ENCODE measurements at places on chromosomes 7 and 10. TPM values are rescaled to one million over a fixed set of nuclear protein-coding genes. Genes with fewer than 3 reads are reported as not detected.

- no peaks in the 10 kb centered on the region for H3K27me3 ChIP-seq
- no peak overlapping the region for H3K4me3 ChIP-seq
- no peaks in the 10 kb centered on the region for H3K36me3 ChIP-seq
- H3K27ac ChIP-seq: no peak overlapping the region
Observed at GRCh38 chr7:1050956-1051690, 6.8 kb downstream of the GPR146 start.

Gene GNAI1
- 17.9 TPM for total RNA-seq

Gene LRRC4
- total RNA-seq: 5.1 TPM

GRCh38 chr10:30793093-30793492, 163.5 kb upstream of the LYZL2 start:
- no peaks in the 10 kb centered on the region for H3K36me3 ChIP-seq
- H3K27me3 ChIP-seq: no peaks in the 10 kb centered on the region
- H3K4me1 ChIP-seq: no peaks in the 10 kb centered on the region
- no peak for DNase-seq
- no peak overlapping the region for H3K27ac ChIP-seq

GRCh38 chr10:133454204-133454893, 604 bp downstream of the SCART1 start:
- H3K36me3 ChIP-seq: no peaks in the 10 kb centered on the region
- no peak for DNase-seq
- H3K4me3 ChIP-seq: no peak overlapping the region
- H3K27me3 ChIP-seq: no peaks in the 10 kb centered on the region
- no peaks in the 10 kb centered on the region for H3K4me1 ChIP-seq

DNA sequence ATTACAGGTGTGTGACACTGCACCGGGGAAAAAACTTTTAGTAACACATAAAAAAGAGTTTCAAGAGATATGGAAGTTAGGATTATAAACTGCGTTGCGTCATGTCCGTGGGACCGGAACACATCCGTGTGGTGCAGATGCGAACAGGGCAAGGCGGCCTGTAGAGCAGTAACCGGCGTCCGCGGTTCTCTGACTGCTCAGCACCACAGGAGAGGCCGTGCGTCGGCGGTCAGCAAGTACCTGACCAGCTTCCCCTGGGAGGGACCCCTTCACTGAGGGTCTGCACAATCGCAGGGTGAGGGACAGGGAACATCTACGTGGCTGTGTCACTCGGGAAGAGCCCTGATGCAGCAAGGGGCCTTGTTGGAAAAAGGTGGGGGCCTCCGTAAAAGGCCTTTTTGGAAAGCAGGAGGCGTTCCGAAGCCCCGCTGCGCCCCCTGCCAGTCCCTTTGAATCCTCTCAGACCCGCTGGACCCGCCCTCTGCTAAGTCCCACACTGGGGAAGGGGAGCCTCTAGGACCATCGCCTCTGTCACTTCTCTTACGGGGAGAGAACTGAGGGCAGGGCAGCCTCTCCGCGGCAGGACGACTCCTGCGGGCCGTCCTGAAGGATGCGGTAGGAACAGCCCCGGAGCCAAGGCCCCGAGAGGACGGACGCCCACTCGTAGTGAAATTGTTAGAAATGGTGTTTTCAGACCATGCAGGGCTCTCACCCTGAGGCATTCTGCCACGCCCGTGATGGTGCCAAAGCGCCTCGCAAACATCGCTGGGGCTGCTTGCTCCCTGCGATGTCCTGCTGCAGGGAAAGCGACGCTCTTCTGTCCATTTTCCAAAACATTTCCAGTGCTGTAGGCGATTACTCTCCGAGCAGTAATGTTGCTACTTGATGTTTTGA, 771.6 kb upstream of the COBL start:
- H3K4me3 ChIP-seq: no peak overlapping the region
- no peak for DNase-seq

GRCh38 chr10:118955531-118955930, 74.0 kb upstream of the NANOS1 start:
- no peak for DNase-seq
- peaks cover 3% of the 10 kb centered on the region for H3K4me1 ChIP-seq
- H3K36me3 ChIP-seq: no peaks in the 10 kb centered on the region
- no peak overlapping the region for H3K27ac ChIP-seq

DNA sequence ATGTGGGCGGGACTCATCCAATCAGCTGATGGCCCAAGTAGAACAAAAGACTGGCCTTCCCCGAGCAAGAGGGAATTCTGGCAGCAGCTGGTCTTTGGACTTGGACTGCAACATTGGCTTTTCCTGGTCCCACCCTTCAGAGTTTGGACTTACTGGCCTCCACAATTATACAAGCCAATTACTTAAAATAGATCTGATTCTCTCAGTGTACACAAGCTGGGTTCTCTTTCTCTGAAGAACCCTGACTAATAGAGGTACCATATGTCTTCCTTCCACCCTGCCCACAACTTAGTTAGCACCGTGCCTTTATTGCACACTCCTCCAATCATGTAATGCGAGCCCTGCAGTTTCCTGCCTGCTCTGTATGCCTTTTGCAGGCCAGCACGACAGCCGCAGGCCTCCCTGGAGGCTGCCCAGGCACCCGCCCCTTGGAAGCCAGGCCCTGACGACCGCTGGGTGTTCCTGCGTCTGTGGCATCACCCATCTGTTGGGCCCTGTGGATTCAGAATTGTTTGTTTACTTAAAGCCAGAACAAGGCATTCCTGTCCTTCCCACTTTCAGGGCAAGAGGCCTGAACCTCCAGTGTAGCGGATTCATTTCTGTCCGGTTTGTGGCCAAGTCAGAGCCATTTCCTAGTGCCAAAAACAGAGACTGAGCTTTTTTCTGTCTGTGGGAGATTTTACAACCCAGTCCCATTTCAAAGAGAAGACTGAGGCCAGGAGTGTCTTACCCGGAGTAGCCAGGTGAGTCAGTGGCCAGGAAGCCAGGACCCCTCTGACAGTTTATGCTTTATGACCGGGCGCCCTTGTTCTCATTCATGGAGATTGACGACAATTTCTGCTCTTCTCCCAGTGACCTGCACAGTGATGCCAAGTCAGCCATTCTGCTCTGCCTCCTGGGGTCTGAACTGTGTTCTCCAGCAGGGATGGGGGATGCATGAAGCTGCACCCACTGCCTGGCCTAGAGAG, 968 bp upstream of the INMT start:
- H3K36me3 ChIP-seq: no peaks in the 10 kb centered on the region
- no peak overlapping the region for H3K4me3 ChIP-seq
- H3K27ac ChIP-seq: peak overlapping the region; percentile 59
- H3K27me3 ChIP-seq: no peaks in the 10 kb centered on the region
- no peaks in the 10 kb centered on the region for H3K4me1 ChIP-seq

Gene CYP3A5
- 3.4 TPM for total RNA-seq

Gene PTPRZ1
- total RNA-seq: 2.2 TPM

GRCh38 chr10:70007116-70007820, 45.4 kb upstream of the MACROH2A2 start:
- H3K4me1 ChIP-seq: no peaks in the 10 kb centered on the region
- H3K36me3 ChIP-seq: no peaks in the 10 kb centered on the region
- no peak overlapping the region for H3K4me3 ChIP-seq
- no peak for DNase-seq

GRCh38 chr10:101000127-101000914, 713 bp downstream of the LZTS2 start:
- H3K4me3 ChIP-seq: peak overlapping the region; percentile 69
- H3K4me1 ChIP-seq: no peaks in the 10 kb centered on the region
- no peaks in the 10 kb centered on the region for H3K36me3 ChIP-seq
- H3K27ac ChIP-seq: peak overlapping the region; percentile 85
- DNase-seq: no peak

DNA sequence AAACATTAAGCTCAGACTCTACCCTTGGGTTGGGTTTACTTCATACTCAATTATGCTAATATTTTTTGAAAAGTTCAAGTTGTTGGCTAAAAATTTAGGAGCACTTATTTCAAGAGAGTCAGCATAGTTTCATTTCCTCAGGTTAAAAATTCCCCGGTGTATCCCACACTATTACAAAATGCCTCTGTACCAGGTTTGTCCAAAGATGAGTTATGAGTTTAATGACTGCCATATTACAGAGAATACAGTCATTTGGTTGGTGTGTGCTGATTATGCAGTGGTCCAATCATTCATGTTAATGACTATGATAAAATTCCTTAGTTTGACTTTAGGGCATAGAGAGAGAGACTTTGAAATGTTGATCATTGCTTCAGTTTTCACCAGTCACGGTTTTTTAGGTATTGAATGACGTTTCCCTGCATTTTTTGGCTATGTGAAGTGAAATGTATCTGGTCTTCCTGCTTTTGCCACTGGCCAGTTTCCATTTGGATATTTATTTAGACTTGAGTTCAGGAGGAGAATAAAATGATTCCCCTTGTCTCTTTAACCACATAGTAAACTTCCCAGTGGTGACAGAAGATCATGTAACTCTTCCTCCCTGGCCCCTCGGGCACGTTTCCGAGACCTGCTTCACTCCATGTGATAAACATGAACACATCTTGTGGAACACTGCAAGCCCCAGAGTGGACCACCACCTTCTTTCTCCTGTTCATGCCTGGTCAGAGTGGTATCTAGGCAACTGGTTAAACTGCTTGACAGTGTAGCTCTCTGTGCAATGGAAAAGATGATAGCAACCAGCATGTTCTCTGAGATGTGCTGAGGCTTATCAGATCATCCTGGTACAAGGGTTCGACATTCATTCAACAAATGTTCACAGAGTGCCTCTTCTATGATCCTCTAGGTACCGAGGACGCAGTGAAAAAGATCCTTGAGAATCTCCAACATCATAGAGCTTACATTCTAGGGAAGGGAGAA, 153.6 kb downstream of the CACNB2 start:
- H3K4me3 ChIP-seq: no peak overlapping the region
- DNase-seq: no peak
- no peaks in the 10 kb centered on the region for H3K27me3 ChIP-seq
- no peaks in the 10 kb centered on the region for H3K4me1 ChIP-seq
- no peak overlapping the region for H3K27ac ChIP-seq
- no peaks in the 10 kb centered on the region for H3K36me3 ChIP-seq

Gene MSMB
- total RNA-seq: not detected

DNA sequence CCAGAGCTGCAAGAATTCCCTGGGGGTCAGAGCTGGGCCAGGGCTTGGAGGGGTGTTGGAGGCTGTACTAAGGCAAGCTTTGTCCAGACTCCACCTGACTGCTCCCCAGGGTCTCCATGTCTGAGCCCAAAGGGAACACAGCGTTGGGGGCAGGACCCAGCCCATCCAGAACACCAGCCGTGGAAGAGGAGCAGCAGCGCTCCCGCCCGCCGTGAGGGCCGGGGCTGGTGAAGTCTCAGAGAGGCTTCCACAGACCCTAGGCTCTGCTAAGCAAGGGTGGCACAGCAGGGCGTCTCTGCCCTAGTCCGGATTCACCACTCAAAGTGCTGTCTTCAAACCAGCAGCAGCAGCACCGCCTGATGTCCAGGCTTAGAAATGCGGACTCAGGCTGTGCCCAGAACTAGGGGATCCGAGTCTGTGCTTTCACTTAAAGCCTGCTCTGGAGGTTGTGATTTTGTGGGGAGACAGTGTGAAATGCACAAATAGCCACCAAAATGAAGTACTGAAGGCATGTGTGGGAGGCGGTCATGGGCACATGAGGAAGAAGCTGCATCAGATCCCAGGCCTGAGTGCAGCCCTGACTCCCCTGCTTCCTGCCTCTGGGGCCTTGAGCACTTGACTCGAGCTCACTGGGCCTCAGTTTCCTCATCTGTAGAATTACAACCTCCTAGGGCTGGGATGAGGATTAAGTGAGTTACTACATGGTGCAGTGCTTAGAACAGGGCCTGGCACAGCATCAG, 16.6 kb upstream of the AQP1 start:
- H3K36me3 ChIP-seq: no peaks in the 10 kb centered on the region
- no peaks in the 10 kb centered on the region for H3K27me3 ChIP-seq
- no peak overlapping the region for H3K27ac ChIP-seq
- DNase-seq: no peak
- no peaks in the 10 kb centered on the region for H3K4me1 ChIP-seq
- H3K4me3 ChIP-seq: no peak overlapping the region

Gene ANLN
- 3.8 TPM for total RNA-seq

Gene OR6V1
- total RNA-seq: not detected

DNA sequence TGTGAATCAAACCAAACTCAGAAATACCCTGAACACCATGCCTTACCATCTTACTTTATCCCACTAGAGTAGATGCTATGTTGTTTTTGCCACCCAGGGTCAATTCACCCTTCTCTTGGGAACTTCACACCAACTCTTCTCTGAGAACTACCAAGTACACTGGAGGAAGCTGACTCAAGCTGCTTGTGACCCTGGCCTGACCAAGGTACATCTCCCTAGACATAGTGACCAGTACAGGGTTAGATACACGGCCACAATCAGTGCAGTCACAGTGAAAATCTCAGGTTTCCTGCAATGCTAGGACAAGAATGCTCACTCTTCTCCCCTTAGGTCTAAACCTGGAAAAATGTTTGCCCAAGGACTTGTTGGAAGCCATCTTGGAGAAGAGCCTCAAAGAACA, 31.8 kb downstream of the EZH2 start:
- H3K36me3 ChIP-seq: no peaks in the 10 kb centered on the region
- no peak overlapping the region for H3K27ac ChIP-seq
- no peak overlapping the region for H3K4me3 ChIP-seq
- H3K4me1 ChIP-seq: no peaks in the 10 kb centered on the region

Gene ELFN1
- 4.8 TPM for total RNA-seq

- H3K27me3 ChIP-seq: no peaks in the 10 kb centered on the region
- no peaks in the 10 kb centered on the region for H3K36me3 ChIP-seq
- H3K4me1 ChIP-seq: no peaks in the 10 kb centered on the region
- DNase-seq: no peak
- H3K27ac ChIP-seq: no peak overlapping the region
Observed at GRCh38 chr7:55299273-55299967, 65.7 kb upstream of the LANCL2 start.

GRCh38 chr10:22931948-22932347, 4.1 kb downstream of the ARMC3 start:
- no peaks in the 10 kb centered on the region for H3K4me1 ChIP-seq
- no peak overlapping the region for H3K4me3 ChIP-seq
- DNase-seq: no peak
- H3K27ac ChIP-seq: no peak overlapping the region
- H3K36me3 ChIP-seq: no peaks in the 10 kb centered on the region
- no peaks in the 10 kb centered on the region for H3K27me3 ChIP-seq

DNA sequence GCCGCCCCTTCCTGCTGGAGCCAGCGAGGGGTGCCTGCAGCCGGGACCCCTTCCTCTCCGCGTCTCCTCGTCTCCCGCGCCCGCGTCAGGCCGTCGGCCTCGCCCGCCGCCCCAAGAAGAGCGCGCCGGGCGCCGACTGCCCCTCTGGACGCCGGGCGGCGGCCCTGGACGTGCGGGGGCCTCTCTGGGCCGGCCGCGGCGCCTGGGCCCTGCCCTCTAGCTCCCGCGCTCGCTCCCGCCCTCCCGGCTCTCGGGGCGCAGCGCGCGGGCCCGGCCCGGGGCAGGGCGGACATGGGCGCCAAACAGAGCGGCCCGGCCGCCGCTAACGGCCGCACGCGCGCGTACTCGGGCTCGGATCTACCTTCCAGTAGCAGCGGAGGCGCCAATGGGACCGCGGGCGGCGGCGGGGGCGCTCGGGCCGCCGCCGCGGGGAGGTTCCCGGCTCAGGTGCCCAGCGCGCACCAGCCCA, 704 bp downstream of the ZNRF2 start:
- H3K4me3 ChIP-seq: peak overlapping the region; percentile 66
- no peaks in the 10 kb centered on the region for H3K4me1 ChIP-seq
- no peaks in the 10 kb centered on the region for H3K27me3 ChIP-seq
- no peaks in the 10 kb centered on the region for H3K36me3 ChIP-seq
- peak; percentile 82 for DNase-seq
